ENCODE measurements at places on chromosomes 2 and 18.

DNA sequence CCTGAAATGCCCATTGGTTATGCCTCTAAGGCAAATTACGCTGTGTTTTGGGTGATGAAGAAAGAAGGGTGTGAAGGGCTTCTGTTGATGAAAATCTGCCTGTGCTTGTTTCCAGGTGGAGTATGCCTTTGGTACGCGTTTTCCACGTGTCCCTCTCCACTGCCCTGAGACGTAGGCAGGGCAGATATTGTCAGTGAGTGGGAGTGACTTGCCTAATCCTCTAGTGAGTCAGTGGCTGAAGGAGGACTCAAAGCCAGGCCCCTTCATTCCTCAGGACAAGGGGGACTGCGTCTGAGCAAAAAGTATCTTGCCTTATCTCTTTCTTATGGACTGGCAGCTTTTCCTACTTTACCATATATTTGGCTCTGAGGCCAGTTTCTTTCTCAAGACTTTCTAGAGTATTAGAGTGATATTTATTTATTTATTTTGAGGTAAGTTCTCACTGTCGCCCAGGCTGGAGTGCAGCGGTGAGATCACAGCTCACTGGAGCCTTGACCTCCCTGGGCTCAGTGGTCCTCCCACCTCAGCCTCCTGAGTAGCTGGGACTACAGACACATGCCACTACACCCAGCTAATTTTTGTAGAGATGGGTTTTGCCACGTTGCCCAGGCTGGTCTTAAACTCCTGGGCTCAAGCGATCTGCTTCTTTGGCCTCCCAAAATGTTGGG lies 10.2 kb downstream of the RALB start:
- DNase-seq: no peak

DNA sequence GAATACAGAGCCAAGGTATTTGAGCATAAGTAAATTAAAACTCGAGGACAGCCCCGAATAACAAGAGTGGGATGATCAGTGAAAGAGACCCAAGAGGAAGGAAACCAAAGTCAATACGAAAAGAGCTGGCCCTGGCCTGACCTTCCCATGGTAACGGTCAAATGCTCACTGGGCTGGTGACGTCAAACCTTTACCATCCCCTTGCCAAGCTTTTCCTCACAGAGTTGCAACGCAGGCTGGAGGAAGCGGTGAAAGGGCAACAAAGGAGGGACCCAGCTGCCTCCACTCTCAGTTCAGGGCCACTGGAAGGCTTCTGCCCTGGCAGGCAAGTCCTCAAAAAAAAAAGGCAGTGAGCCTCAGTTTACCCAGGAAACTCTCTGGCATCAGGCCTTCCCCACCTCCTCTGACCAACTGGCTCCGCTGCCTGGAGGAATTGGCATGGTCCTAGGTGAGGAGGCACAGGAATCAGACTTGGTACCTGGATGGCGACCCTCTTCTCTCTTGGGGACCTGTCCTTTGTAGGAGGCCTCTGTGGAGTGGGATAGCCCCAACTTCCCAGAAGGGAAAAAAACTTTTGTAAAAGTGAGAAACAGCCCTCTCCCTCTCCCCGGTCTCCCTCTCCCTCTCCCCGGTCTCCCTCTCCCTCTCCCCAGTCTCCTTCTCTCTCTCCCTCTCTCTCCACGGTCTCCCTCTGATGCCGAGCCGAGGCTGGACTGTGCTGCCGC lies 212.4 kb downstream of the ANAPC1 start:
- no peak for DNase-seq

DNA sequence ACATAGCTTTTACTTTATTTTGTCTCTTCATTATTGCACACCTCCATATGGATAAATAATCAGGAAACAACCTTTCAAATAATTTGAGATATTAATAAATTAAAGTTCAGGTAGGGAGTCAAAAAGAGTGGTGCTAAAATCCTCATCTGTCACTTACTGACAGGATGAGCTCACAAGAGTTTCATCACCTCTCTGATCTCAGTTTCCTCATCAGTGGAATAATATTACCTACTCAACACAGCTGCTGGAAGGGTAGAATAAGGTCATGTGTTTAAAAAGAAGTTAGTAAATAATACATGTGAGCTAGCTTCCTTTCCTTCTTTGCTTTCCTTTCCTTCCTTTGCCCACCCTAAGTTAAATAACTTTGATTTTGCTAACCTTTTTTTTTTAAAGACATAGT lies 61.9 kb downstream of the RDH14 start:
- DNase-seq: no peak

DNA sequence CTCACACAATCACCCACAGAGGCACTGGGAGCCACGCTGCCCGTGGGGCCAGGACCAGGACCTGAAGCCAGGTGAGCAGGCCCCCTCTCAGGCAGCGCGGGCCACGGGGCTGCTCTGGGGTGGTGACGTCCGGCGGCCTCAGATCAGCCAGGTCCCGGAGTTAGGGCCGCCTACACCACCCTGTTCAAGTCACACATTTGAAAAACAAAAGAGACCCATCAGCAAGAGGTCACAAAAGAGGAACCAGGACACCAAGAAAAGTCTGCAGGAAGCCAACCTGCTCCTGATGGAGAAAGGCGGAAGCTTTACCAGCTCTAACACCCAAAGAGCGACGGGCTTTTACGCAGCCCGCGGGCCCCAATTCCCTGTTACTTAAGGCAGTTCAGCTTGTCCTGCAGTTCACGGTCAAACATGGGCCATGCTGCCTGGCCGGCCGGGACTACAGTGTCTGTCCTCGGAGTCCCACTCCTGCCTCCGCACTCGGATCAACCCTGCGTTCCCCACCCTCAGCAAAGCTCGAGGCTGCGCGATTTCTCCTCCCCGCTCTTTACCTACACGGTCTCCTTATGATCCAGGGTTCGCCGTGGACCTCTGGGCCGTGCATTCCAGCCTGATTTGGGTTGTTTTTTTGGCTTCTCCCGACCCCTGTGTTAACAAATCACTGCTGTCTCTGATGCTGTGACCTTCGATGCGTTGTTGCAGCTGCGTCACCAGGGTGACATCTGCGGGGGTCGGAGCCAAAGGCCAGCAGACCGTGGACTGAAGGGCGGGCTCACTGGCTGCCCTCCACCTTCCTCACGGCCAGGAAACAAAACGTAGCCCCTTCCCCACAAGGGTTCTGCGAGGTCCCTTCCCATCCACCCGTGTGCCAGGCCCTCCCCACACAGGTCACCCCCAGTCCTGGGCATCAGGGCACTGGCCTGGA lies 31.0 kb downstream of the SNORC start:
- no peak for DNase-seq

GRCh38 chr2:145157741-145158591 lies 638.0 kb upstream of the ZEB2 start:
- DNase-seq: peak; percentile 21

DNA sequence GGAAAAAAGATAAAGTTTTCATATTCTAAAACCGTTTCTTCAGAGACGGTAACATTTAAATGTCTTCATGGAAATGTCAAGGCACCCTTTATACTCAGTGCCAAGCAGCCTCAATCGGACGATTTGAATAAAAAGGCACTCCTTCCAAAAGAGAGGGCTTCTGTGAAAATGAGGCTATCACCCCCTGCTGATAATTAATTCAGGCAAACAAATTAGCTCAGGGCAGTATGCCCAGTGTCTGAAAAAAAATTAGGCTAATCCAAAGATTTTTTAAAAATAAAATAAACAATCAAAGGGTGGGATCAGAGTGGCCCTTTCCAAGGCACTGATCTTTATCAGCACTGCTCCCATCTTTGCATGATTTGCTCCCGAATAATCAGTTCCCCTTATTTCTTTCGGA lies 151.0 kb upstream of the PID1 start:
- DNase-seq: no peak

DNA sequence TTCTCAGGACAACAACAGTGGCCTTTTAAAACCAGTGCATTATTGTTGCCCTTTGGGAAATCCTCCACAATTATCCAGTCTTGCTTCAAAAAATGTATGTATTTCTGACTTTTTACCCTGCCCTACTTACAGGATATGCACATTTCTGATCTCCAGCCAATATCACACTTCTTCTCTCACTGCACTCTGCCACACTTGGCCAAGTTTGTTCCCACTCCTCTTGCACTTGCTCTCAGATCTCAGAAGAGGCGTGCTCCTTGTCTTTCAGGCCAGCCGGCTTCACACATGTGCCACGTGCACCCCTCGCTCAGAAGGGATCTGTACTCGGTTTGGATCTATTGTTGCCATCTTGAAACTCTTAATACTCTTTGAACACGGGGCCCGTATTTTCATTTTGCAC lies 15.4 kb downstream of the CLUL1 start:
- no peak for DNase-seq
